SK-N-MC (cell line): ENCODE measurements at places on chromosomes 16 and 17.

DNA sequence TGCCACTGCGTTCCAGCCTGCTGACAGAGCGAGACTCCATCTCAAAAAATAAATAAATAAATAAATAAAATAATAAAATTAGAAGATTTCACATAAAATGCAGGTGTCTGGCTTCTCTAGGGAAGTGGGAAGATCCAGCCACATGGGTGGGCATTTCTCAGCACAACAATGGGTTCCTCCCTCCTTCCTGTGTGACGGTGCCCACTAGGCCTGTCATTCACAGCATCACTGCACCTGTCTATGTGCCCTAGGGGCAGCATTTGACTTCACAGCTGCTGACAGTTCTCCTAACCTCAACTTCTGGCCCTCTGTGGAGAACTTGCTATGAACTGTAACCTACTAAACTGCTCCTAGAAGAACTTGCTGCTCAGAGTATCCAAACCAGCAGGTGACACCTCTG lies 3.0 kb downstream of the ABHD15 start:
- DNase-seq: no peak

DNA sequence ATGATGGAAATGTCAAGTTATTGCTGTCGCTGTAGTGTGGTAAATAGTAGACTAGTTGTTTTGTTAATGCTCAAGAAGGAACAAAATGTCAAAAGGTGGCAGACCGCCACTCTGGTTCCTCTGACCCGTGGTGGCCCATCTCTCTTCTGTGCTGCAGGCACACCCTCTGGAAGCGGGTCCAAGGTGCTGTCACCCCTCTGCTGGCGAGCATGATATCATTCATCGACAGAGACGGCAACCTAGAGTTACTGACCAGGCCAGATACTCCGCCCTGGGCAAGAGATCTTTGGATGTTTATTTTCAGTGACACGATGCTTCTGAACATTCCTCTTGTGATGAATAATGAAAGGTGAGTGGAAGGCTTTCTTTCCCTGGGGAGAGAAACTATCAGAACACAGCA lies 56.8 kb upstream of the ENDOV start:
- DNase-seq: no peak

GRCh38 chr16:57184887-57185445 lies 873 bp downstream of the PSME3IP1 start:
- no peak for DNase-seq

DNA sequence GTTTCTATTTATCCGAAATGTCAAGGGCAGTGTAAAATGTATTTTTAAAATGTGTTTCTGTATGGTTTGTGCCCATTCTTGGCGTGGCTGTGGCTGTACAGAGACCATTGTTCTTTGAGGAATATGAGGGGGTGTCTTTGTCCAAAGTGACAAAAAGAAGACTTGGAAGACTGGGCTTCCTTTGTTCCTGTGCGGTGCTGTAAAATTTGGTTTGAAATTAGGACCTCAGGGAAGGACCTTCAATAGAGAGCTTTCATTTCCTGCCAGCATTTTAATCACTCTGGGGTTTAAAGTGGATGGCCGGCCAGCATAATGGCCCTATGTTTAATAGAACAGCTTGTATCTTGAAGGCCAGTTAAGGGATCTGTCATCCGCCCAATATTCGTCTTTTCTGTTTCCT lies 190.1 kb upstream of the TBX2 start:
- no peak for DNase-seq

DNA sequence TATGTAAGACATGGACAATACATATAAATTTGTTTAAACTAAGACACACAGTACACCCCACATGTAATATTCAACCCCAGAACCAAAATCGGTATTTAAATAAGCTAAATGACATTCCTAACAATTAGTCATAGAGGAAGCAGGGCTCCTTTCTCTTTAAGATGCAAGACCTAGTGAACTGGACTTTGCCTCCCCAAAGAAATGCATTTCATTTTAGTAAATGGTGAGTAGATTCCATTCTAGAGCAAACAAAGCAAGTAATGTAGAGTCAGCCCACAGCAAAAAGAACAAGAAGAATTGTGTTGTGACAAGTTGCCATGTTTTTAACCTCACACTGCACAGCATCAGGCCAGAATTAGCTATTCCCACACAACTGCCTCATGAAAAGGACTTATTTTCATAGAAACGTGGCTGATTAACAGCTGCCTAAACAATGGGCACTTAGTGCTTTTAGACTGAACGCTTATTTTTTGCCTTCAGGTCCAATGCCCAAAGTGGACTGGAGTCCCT lies 14.4 kb downstream of the DNAJC7 start:
- no peak for DNase-seq

DNA sequence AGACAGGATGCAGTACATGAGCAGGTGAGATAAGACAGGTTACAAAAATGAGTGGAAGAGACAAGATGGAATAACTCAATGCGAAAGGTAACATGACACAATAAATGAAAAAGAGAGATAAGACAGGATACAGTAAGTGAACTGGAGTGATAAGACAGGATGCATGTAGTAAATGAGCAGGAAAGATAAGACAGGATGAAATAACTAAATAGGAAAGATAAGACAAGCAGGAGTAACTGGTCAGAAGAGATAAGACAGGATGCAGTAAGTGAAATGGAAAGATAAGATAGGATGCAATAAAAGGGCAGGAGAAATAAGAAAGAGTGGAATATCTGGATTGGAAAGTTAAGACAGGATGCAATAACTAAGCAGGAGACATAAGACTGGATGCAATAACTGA lies 8.3 kb upstream of the MYH4 start:
- no peak for DNase-seq

GRCh38 chr17:65270499-65271253 lies 133.5 kb downstream of the RGS9 start:
- DNase-seq: no peak

DNA sequence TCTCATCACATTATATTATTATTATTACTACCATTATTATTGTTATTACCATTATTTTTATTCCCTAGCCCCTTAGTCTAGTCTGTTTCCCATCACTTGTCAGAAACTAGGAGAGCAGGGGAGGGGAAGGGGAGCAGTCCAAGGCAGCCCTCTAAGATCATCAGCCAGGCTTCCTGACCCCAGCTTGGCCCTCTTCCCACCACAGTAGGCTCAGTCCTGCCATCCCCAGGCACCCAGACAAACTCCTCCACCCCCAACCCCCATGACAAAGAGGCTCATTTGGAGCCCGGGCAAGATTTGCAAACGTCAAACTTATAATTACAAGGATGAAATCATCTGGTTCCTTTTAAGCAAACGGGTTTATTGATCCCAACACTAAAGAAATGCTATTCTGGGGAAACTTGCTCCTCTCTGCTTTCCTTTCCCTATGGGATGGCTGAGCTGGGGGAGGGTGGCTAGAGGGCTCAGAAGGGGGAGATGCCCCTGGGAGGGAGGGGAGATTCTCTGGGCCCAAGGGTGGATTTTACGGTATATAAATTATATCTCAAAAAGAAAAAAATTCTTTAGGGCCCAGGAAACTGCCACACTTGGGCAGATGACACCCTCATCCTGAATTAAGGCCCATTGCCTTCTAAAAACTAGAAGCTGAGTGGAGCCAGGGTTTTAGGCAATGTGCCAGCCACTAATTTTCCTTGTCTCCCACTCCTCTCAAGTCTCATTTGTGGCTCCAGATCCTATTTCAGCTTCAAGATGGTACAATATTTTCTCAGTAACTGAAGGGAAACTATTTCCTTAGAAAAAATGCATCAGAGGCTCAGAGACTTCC lies 4.4 kb upstream of the CBFB start:
- DNase-seq: peak; percentile 76

GRCh38 chr16:50388496-50388895 lies 19.7 kb upstream of the BRD7 start:
- no peak for DNase-seq

- no peak for DNase-seq
Observed at GRCh38 chr16:69839798-69840409, 77.8 kb downstream of the WWP2 start.

GRCh38 chr16:9033125-9033830 lies 58.2 kb upstream of the HAPSTR1 start:
- peak; percentile 70 for DNase-seq

GRCh38 chr17:79790805-79791734 lies 5.8 kb downstream of the CBX8 start:
- DNase-seq: no peak

DNA sequence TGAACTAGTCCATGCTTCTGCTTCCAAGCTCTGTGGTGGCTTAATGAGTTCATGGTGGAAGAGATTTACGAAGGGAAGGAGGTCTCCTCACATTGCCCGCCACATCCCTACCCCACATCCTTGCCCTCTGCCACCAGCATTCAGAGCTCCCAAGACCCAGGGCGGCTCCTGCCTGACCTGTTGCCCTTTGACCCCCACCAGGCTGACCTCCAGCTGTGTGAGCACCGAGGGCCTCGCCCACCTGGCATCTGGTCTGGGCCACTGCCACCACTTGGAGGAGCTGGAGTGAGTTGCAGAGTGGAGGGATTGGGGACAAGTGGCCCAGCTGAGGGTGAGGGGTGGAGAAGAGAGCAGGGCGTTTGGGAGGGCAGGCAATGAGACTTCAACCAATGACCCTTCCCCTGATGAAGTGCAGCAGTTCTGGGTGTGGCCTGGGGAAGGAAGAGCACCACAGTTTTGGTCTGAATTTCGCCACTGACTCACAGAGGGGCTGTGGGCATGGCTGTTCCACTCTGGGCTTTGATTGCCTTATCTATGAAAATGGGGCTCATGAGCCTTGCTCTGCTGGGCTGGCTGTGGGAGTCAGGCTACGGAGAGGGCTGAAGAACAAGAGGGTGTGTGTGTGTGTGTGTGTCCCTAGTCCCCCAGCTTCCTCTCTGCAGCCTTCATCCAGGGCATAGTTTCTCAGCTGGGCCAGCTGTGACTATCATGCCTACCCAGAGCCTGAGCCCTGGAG lies 22.6 kb upstream of the CPNE2 start:
- no peak for DNase-seq

GRCh38 chr16:12455287-12455798 lies 348.3 kb downstream of the CPPED1 start:
- no peak for DNase-seq

GRCh38 chr17:7440834-7441195 lies 1.5 kb downstream of the FGF11 start:
- DNase-seq: no peak

DNA sequence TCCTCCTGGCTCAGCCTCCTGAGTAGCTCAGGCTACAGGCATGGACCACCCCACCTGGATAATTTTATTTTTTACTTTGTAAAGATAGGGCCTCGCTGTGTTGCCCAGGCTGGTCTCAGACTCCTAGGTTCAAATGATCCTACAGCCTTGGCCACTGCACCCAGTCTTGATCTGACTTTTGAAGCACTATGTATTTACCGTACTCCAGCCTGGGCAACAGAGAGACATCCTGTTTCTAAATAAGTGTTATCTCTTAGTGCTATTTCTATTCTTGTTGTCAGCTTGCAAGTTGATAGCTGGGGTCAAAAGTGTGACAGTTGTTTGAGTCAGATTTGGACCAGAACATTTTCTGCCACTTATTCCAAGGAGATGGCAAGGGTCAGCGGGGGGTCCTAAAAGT lies 486.4 kb downstream of the NPIPA7 start:
- DNase-seq: no peak

DNA sequence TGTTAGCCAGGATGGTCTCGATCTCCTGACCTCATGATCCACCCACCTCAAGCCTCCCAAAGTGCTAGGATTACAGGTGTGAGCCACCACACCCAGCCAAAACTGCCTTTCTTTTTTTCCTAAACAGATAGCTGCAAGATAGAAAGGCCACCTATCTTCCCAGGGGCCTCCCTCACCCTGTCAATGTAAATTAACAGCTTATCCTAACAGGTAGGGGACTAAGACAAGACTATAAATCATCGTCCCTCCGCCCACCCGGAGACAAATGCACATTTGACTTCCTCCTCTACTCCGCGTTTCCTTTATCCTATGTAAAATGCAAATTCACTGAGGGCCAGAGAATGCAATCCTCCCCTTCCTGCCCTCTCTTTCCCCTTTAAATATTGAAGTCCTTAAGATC lies 71.4 kb downstream of the MARF1 start:
- no peak for DNase-seq
